Iris pigment epithelial cell (primary cell): ENCODE measurements at places on chromosomes 1 and 21.

DNA sequence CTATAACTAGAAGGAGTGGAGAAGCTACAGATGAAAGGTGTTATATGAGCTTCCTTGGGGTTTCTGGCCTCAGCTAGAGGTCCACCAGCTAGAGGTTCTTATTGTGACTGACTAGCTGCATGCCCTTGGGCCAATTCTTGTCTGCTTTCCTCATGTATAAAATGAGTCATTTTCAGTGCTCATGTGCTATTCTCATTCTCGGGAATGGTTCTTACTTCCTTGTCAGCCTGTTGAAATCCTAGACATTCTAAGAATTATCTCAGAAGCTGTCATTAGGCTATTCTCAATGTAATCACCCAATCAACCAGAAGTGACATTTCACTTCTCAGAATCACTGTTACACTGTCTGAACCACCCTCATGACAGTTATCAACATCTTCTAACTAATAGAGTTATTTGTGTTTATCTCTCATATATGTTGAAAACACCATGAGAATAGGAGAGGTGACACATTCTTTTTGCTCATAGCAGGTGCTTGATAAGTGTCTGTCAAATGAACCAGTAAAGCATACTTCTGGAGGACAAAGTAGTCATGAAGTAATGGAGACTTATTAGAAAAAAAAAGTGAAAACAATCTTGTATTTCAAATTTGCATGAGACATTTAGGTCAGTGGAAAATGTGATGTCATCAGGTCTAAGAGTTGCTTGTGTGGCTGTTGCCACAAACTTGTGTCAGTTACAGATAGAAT, 122.8 kb upstream of the IVNS1ABP start:
- DNase-seq, result peak; percentile 92

GRCh38 chr1:36771240-36771639, 263.1 kb downstream of the GRIK3 start:
- no peak for DNase-seq

DNA sequence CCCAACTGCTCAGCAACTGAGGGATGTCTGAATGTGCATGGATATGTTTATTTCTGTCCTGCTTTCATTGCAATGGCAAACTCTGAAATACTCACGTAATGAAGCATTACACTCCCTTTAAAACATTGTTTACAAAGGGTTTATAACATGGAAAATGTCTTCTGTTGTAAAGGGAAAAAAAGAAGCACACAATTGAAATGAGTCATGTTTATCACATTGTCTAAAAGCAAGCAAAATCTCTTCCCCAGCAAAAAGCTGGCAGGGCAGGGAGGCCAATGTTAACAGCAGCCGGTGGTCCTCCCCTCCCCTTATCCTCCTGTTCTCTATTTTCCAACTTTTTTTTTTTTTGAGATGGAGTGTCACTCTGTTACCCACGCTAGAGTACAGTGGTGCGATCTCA, 3.9 kb upstream of the EFNA1 start:
- DNase-seq, result no peak

GRCh38 chr1:33698361-33699035, 165.4 kb upstream of the HMGB4 start:
- DNase-seq, result no peak

GRCh38 chr1:167543199-167543990, 10.2 kb downstream of the CREG1 start:
- DNase-seq, result no peak

DNA sequence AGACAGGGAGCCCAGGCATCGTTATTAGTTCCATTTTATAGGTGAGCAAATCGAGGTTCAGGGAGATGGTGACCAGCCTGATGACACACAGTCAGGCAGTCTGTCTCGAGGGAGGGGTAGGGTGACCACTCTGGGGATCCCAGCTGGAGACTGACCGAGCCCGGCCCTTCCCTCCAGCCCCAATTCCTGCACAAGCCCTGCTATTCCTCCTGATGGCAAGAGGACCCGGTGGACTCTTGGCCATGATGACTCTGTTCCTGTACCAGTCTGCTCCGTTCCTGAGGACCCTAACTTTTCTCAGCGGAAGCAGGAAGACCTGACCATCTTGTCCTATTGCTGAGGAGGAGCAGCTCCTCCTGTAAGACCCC, 391 bp downstream of the AGT start:
- no peak for DNase-seq

GRCh38 chr1:218444588-218444987, 99.5 kb downstream of the TGFB2 start:
- DNase-seq, result no peak

GRCh38 chr21:42319851-42320572, 4.8 kb upstream of the TFF3 start:
- DNase-seq, result no peak

- DNase-seq, result no peak
Observed at GRCh38 chr1:166882893-166883292, 6.8 kb upstream of the TADA1 start.

- no peak for DNase-seq
Observed at GRCh38 chr1:157279138-157279801, 141.1 kb upstream of the ETV3 start.

DNA sequence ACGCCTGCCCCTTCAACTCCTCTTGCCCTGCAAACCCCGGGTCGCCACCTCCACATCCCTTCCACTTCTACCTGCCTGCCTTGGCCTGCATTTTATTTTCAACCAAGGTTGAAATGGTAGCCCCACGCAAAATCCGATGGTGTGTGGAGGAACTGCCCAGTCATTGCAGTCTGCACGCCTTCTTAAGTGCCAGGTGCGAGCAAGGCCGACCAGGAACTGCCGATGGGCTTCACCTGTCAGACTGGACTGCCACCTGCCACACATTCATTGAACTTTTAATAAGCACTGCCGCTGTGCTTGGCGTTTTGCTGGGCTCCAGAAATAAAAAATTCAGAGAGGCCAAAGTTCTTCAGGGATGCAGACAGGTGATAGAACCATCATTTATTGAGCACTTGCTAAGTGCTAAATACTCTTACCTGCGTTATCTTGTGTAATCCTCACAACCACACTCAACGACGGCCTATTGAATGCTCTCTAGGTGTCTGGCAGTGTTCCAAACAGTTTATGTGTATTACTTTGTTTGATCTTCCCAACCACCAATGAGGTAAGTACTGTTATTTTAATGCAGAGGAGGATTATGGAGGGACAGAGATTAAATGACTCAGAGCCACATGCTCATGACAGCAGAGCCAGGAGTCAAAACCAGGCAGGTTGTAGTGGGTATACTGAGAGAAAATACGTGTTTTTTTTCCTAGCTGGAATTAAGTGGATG, 36.2 kb downstream of the CACHD1 start:
- DNase-seq, result peak; percentile 49

GRCh38 chr1:18738617-18739016, 108.0 kb downstream of the PAX7 start:
- DNase-seq, result no peak

DNA sequence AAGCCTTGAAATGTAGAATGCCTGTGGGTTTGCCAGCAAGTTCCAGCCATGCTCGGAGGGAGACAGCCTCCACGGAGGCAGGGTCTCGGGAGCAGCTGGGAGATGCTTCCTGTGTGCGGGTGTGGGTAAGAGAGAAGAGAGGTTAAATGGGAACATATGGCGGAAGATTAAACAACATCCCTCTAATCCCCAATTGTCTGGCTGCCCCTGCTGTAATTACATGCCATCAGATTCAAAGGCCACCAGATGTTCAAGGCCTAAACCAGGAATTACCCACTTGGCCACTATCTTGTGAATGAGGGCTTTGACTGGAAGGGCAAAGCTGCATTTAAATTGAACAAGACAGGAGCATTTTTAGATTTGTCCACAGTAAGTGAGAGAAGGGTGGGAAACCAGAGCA, 81.4 kb upstream of the BACE2 start:
- DNase-seq, result no peak

- peak; percentile 97 for DNase-seq
Observed at GRCh38 chr1:153626904-153627714, at the start of gene S100A13. Gene S100A13 (minus strand): TSS chr1:153627505. CDS start chr1:153626472, 1,033 bp downstream.

DNA sequence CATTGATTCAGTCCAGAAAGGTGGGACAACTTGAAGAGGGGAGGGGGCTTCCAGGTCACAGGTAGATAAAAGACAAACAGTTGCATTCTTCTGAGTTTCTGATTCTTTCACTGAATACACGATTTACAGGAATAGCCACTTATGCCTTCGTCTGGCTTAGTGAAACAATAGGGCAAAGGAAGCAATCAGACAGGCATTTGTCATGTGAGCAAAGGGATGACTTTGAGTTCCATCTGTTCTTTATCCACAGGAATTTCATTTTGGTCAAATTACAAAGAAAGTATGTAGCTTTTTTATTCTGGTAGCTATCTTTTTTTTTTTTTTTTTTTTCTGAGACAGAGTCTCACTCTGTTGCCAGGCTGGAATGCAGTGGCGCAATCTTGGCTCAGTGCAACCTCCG, 202.5 kb downstream of the TTLL7 start:
- DNase-seq, result peak; percentile 11

GRCh38 chr1:109105881-109106280, 8.0 kb upstream of the ELAPOR1 start:
- no peak for DNase-seq

- DNase-seq, result no peak
Observed at GRCh38 chr1:99176753-99177152, 87.5 kb upstream of the PLPPR4 start.
